Stimulated activated CD8-positive, alpha-beta memory T cell treated with anti-CD3 and anti-CD28 coated beads, Interleukin-4, amount 100 ng/mL, for 24 hours (primary cell): ENCODE measurements at places on chromosomes 1 and 21.

DNA sequence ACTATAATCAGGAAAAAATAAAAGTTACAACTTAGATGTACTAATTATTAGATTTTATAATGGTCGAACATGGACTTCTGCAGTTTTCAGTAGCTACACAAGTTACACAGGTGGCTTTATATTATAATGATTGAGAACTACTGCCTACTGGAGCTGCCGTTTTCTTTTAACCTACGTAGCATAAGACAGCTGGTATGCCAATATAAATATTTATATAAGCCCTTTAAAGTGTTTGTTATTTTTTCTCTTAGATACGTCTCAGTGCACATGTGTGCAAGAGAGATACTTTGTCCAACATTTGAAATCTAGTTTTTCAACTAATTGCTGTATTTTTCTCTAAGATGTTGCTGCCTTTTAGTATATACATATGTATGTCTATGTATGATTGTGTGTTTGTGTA lies 42.4 kb downstream of the PDC start:
- no peak for DNase-seq

- DNase-seq: no peak
These were observed 19.1 kb downstream of the CLCN6 start for GRCh38 chr1:11825131-11825530.

DNA sequence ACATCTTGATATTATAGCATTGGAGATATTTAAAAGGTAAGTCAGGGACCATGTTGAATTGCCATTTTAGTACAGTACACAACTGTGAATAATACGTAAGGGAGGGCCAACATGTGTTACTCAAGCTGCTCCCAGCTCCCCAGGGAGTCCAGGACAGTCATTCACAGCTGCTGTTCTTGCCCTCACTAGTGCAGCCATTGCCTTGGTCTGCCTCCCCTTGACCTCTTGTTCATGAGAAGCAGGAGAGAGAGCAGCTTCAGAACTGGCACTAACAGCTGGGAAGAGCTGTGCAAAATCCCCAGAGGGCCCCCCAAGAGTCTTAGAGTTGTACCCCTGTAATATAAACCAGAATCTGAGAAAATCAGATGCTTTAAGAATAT lies 16.4 kb downstream of the TCEANC2 start:
- no peak for DNase-seq

DNA sequence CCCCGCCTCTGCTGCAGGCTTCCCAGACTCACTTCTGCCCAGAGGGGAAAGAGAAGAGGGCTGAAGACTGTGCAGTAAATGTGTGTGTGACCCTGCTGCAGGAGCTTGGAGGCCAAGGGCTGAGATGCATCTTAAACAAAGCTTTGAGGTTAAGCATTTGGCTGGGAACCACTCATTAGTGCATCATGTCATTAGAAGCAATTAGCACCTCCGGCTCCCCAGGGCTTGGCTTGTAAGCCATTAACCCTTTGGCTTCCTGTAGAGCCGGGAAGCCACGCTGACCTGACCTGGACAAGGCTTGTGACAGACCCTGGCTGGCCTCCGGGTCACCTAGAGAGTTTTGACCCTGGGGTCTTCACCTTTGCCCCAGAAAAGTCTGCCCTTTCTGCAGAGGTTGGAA lies 77.0 kb downstream of the CSMD2 start:
- no peak for DNase-seq

- no peak for DNase-seq
These were observed 1.2 kb upstream of the ADORA1 start for GRCh38 chr1:203126151-203126865.

DNA sequence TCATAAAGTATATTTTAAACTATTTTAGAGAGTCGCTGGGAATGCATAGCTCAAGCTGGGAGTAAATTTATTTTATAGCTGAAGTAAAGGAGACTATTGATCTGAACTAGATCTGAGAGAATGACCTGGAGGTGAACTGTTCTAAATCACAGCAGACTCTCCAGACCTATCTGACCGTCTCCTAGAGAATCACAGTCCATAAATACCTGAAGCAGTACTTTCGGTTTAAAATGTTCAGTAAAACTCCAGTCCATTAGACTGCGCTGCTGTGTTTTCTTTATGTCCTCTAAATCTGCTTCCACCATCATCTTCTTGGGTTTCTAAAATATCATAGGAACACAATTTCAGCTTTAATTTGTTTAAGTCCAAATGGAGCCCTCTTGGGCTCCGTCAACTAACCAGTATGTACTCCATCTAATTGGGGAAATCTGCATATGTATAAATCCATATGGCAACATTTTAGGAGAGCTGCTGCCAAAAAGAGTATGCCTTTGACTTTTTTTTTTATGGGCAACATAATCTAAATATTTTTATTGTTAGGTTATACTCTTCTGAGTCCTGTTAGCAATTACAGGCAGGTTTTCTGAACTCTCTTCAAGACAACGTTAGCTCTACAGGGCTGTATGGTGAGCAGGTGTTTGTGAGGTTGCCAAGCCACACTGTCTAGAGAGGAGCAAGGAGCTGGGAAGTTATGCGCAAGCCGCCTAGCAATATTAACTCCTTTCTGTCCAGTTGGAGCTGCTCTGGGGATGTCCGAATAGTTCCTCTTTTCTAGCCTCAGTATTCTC lies 111.2 kb downstream of the SPAG17 start:
- DNase-seq: no peak

DNA sequence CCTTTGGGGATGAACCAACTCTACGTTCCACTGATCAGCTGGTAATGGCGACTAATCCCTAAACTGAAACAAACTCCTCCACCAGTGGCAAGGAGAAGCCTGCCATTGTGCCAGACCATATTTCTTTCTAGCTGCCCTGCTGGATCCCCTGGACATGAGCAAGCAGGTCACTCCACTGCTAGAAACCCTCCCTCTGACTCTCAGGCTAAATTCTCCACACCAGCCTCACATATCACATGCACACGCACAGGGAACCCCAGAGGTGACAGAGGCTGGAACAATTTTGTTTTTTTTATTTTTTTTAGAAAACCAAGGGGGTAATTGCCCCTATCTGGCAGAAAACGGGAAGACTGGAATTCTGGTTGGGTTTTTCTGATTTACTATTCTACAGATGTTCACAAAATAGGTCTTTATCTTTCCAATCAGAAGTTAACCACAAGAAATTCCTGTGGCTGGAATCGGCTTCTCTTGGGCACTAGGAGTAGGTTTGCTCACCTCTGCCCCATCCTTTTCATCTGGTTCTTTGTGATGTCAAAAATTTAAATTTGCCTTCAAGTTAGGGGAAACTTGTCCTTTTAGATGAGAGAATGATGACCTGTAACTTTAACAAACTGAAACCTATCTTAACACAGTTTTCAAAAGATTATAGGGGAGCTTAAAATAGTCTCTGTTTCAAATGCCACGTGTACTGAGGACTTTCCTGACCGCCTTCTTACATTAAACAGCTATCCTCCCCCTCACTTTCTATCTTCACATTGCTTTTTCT lies 258.1 kb downstream of the SDCCAG8 start:
- no peak for DNase-seq

GRCh38 chr1:54543729-54544496 lies 4.1 kb upstream of the ACOT11 start:
- no peak for DNase-seq

- DNase-seq: no peak
These were observed 268.6 kb downstream of the KAZN start for GRCh38 chr1:14866911-14867612.
